ENCODE measurements at places on chromosomes 4 and X. TPM values are rescaled to one million over a fixed set of nuclear protein-coding genes. Genes with fewer than 3 reads are reported as not detected.

NMU gene
- 0.48 TPM for total RNA-seq

PSMD10 gene
- 73.3 TPM for total RNA-seq

TRAM1L1 gene
- total RNA-seq, result 0.45 TPM

ZDHHC15 gene
- total RNA-seq, result not detected

PLP1 gene
- not detected for total RNA-seq

ADAMTS3 gene
- not detected for total RNA-seq

NHS gene
- total RNA-seq, result 2.1 TPM

TMPRSS11A gene
- not detected for total RNA-seq

TMPRSS11F gene
- total RNA-seq, result not detected

MAML3 gene
- 12.8 TPM for total RNA-seq

SOD3 gene
- total RNA-seq, result not detected

UTP3 gene
- 34.0 TPM for total RNA-seq

CT45A5 gene
- total RNA-seq, result not detected

RTL5 gene
- 2.3 TPM for total RNA-seq

NDUFC1 gene
- 75.7 TPM for total RNA-seq

POU3F4 gene
- total RNA-seq, result not detected

UGT2A3 gene
- 0.07 TPM for total RNA-seq

NRK gene
- not detected for total RNA-seq

EFHC2 gene
- total RNA-seq, result 0.21 TPM

COX18 gene
- 7.5 TPM for total RNA-seq

NEK1 gene
- 2.5 TPM for total RNA-seq

MAOB gene
- 0.19 TPM for total RNA-seq

TLR3 gene
- total RNA-seq, result 0.38 TPM

GSPT2 gene
- total RNA-seq, result 7.4 TPM

CDX4 gene
- not detected for total RNA-seq

ESX1 gene
- total RNA-seq, result 0.10 TPM

HPSE gene
- total RNA-seq, result 1.4 TPM

PF4V1 gene
- total RNA-seq, result not detected

ADGRA3 gene
- 17.4 TPM for total RNA-seq

GRIA3 gene
- not detected for total RNA-seq

PARM1 gene
- total RNA-seq, result 0.63 TPM

MAGEA11 gene
- not detected for total RNA-seq
